Chondrocyte (in vitro differentiated cells): ENCODE measurements at places on chromosomes 4 and X. TPM values are rescaled to one million over a fixed set of nuclear protein-coding genes. Genes with fewer than 3 reads are reported as not detected.

- DNase-seq: no peak
Observed at GRCh38 chr4:118997601-118998000, 108.9 kb downstream of the SYNPO2 start.

Gene ARX
- not detected in 3 replicates for total RNA-seq

Gene FGF5
- 1.3 to 5.8 TPM (median 4.5 TPM) in 3 replicates for total RNA-seq

- no peak for DNase-seq
Observed at GRCh38 chr4:151114986-151115385, 15.6 kb downstream of the RPS3A start.
